ENCODE measurements at places on chromosomes 6 and 20.
A peak's percentile ranks its signal among the peaks of the same experiment; 100 is the strongest.

- no peak for DNase-seq
Measured at GRCh38 chr6:24492475-24492874, 2.3 kb upstream of the ALDH5A1 start.

DNA sequence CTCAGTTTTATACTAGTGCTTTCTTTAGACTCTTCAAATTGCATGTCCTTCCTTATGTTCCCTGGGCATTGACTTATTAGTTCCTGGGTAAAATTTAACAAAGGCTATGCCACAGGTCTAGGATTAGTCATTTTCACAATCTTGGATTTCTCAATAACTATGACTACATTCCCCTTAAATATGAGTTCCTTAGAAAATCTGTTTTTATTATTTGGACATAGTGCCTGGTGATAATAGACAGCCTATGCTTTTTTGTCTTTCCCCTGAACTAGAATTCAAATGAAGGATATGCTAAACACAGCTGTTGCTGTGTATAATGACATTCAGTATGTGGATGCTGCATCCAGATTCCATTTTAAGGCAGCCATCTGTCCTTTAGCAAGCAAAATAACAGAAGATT is 1252.8 kb upstream of the GJE1 start:
- no peak for DNase-seq

- DNase-seq = no peak
Measured at GRCh38 chr6:11585426-11586016, 48.0 kb downstream of the TMEM170B start.

- DNase-seq = peak; percentile 66
Measured at GRCh38 chr20:24634855-24635254, 165.4 kb downstream of the SYNDIG1 start.

GRCh38 chr6:1136415-1136774 is 175.5 kb upstream of the FOXQ1 start:
- no peak for DNase-seq

DNA sequence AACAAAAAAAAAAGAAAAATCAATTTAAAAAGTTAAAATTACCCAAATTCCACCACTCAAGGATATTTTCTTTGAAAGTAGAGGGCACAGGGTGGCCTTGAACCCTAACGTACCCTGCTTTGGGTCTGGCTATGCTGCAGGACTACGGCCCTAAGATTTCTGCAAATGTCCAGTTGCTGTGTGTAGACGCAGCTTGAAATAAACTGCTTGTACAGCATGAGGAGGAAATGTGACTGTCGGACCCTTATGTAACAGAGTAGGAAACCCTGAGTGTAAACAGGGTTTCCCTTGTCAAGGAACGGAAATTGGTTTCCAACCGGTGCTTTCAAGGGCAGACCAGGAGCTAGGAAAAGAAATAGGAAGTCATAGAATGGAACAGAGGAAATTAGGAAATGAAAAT is 60.7 kb upstream of the SHLD1 start:
- DNase-seq = no peak

DNA sequence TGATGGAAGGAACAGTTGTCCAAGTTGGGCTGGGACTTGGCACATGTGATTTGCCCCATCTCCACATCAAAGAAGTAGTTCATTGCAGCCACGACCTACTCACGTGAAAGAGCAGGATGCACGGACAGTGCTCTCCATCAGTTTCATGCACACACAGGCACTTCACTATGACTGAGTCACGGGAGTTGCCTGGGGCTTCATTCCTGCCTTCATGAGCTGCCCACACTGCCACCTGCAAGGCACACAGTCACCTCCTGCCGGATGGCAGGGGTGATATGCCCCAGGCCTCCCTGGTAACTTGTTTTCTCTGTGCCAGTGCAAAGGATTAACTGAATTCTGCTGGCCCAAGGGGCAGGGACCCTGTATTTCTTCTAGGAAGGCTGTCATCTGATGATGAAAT is 22.8 kb downstream of the CST5 start:
- no peak for DNase-seq
